Stimulated activated CD8-positive, alpha-beta memory T cell treated with anti-CD3 and anti-CD28 coated beads, Interleukin-7, amount 100 ng/mL, for 1 hour (primary cell): ENCODE measurements at places on chromosomes 6 and 20.

DNA sequence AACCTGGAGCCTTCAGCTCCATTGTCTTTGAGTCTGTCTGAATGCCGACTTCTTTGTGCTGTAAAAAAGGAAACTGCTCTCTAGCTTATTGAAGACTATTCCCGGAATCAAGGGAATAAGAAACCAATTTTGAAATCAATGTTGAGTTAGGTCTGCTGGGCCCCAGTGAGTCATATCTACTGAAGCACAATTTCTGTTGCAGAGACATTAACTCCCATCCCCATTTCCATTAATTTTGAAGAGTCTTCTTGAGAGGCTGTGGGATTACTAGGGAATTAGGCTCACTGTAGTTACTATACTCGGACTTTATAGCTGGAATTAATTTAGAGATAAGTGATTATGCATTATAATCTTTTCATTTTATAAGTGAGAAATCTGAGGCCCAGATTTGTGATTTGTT, 116.7 kb downstream of the SLC35F1 start:
- no peak for DNase-seq

DNA sequence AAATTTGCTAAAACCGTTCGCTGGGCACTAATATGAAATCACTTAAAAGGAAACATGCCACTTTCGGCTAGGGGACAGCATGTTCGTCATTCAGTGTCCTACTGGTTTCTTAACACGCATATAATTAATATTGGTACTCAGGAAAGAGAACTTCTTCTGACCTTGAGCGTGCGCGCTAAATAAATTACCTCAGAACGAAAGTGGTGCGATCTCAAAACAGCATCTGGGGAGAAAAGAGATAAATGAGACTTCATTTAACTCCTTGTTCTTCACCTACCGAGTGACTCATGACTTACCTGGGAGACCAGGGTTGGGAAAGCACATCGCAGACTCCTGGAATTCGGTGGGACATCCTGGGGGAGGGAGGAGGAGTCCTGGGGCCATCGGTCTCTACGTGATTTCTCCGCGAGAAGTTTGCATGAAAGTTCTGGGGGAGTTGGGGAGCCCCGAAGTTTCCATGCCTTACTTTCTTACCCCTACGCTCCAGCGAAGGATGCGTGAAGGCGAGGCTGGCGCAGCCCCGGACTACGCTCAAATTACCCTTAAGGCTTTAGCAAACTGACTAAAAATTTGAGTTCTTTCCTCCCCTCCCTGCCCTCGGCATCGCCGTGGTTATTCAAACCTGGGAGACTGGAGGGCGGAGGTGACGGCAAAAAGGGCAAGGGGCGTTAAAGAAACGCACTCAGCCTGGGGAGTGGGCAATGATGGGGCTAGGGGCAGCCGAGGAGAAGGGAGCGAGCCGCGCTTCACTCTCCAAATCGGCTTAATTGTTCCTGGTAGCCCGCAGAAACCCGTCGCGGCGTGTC, 1.1 kb upstream of the BEND6 start:
- DNase-seq: no peak

DNA sequence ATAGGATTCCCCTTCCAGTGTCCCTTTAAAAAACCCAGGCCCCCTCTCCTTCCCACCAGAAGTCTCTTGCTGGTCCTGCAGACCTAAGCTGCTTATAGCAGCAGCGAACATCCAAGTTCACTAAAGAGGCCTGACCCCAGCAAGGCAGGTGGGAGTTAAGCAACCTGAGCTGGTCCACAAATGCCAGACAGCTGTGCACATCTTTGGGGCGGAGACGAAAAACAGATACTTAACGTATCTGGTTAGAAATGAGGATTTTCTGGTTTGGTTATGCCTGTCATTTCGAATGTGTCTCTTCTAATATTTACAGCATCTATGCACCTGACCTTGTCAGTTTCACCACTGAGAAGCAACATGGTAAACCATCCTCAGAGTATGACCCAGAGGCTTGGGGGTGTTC, 87.8 kb downstream of the SLC2A10 start:
- no peak for DNase-seq

GRCh38 chr6:90610301-90610750, 23.5 kb upstream of the MAP3K7 start:
- DNase-seq: no peak

DNA sequence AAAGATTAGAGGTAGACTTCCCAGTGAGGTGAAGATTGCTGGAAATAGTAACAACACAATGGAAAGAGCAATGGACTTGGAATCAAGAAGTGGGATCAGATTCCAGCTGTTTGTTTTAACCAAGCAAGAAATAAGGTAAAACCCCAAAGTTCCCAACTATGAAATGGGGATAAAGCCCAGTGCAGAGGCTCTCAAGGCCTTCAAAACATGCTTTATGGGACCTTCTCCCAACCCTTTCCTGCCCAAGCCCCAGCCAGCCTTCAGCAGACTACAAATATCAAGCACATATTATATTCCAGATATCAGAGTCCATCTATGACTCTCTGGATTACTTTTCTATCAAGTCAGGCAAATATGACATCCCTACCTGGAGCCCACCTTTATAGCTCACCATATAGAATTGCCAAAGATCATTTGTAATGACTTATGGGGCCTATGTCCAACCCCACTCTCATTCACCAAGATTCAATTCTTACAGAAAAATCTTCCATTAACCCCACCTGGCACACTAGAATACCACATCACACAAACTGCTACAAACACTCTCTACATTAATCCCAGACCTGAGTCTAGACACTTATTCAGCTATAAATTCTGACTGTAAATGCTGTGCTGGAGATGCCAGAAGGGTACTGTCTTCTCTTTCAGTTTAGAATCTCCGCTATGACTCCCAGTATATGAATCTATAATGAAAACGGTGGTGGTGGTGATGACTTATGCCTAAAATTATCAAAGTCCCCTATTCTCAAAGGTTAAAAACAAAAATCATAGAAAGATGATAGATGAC, 6.1 kb downstream of the DDX39B start:
- DNase-seq: no peak

DNA sequence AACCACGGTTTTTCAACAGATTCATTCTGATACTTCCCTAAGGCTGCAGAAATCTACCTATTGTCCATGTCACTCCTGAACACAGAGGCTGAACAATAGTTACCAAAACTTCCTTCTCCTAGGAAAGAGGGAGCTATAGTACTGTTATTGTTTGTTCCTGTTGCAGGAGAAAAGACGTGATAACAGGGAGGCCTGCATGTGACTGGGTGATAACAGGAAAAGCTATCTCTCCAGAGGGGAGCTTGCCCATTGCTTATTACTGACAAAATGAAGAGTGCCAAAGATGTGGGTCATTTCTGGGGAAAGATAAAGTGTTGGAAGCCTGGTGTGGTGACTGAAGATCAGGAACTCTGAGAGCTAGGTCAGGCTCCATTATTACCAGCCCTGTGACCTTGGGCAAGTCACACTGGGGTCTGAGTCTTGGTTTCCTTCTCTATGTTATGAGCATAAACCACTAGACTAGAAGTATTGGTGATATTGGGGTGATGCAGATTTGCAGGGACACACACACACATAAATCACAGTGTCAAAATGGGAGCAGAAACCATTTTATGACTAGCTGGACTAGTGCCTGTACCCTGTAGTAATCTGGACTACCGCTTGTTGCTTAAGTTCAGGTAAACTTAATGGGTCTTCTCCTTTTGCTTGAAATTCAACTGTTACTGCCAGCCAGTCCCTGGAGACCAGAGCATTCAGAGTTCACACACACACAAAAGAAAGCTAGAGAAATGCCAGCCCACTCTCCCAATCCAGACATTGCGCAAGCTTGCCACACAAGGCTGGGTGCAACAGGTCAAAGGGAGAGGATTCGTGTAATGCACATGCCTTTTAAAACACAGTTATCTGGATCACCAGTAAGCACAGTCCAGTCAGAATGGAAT, 136.0 kb upstream of the CNR1 start:
- no peak for DNase-seq

GRCh38 chr6:100509101-100509500, 44.4 kb upstream of the SIM1 start:
- no peak for DNase-seq
